ENCODE measurements at places on chromosomes 2 and 18.

DNA sequence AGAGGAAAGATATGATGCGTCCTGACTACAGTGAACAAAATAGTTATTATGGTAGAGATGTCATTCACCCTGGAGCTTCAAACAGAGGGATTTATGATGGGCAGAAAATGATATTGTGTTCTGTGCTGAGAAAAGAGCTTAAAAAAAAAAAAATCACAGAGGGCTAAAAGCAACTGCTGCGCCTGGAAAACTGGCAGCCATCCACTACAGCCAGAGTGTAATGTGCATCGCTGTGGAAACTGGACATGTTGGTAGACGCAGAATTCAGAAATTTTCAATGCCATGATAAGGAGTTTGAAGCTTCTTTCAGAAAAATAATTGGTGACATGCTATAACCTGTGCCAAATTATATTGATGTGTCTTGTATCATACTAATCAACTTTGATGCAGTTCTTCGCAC lies 122.9 kb upstream of the SOX11 start:
- no peak for DNase-seq

DNA sequence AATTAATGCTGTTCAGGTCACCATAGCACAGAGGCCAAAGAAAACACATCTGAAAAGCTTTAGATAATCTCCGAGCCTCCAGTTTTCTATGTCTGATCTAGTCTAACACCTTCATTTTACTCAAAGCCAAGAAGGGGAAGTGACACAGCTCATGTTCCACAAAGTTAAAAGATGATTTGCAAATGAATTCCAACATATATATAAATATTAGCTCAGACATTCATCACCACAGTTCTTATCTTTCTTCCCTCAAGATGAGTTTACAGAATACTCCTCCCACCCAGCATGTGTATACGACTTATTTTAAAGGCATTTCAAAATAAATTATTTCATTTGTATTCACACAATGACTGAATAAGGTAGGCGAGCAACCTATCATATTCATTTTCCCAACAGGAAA lies 82.4 kb downstream of the AAK1 start:
- no peak for DNase-seq

- DNase-seq: no peak
Observed at GRCh38 chr2:201795607-201796477, 10.5 kb upstream of the CDK15 start.

- DNase-seq: no peak
Observed at GRCh38 chr18:76565238-76566173, 70.5 kb upstream of the ZNF516 start.

DNA sequence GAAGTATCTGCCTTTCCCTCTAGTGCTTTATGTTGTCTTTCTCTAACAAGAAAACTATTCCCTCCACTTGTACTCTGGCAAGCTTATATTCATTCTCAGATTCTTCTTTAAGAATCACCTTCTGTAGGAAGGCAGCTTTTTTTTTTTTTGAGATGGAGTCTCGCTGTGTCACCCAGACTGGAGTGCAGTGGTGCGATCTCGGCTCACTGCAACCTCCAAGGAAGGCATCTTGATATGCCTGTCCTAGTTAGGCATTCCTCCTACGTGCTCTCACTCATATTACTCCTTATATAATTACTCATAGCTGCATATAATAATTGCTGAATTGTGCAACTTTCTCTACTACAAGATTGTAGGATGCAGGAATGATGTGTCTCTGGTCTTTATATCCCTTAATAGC lies 15.8 kb downstream of the NDUFS1 start:
- no peak for DNase-seq

DNA sequence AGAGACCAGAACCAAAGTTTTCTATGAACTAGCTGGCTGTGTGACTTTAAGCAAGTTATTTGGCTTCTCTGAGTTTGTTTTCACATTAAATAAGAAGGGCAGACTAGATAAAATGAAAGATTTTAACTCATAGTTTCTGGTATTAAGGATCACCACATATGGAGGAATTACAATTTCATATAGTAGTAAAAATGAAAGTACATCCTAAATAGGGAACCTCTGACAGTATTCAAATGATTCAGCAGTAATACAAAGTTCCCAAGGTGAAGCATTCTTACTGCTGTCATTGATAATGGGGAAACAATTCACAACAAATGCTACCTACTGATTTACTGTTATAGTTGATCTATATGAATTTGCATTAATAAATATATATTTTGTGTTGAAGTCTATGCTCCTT lies 170.3 kb upstream of the VRK2 start:
- DNase-seq: no peak

DNA sequence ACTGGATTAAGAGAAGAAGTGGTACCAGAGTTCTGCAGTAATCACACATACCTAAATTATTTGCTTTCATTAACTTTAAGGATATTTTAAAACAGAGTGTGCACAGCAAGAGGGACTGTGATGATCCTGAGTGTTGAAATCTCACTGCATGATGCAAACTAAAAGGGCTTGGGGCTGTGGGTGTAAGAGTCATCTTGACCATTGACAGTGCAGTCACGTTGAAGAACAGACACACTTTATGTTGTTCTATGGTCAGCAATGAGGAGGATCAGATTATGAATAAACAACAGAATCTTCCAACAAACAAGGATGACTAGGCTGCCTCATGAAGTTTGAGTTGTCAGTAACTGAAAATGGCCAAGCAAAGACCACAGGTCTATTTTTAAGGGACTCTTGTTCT lies 87.2 kb upstream of the GALNT5 start:
- no peak for DNase-seq

DNA sequence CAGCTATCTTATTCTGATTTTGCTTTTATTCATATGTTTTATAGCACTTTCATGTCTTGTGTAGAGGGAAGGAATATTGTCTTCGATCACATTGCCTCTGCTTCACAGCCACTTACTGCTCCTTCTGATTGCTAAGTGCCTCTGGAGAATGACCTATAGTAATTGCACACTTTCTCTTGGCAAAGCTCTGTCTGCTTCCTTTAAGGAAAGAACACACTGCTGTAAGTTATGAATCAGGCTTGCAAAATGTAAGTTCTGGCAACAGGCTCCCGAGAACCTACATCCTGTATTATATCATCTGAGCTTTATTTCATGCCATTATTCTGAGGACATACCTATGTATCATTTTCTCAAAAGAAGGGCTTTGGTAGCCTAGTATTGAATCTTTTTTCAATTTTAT lies 170.7 kb downstream of the ZNF804A start:
- DNase-seq: no peak

DNA sequence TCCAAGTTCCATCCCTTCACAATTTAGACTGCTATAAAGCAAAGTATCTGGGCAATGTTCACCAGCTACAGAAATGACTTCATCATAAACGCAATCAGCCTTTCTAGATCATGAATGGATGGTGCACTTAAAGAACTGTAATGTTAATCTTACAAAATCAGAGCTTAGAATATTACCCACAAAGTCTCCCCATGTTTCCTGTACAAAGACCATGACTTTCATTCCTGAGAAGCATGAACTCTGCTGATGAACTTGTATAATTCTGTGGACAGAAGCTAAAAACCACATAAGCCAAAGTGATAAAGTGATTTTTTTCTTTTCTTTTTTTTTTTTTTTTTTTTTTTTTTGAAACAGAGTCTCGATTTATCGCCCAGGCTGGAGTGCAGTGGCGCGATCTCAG lies 53.3 kb downstream of the C1D start:
- DNase-seq: no peak

GRCh38 chr18:28136071-28136470 lies 40.9 kb downstream of the CDH2 start:
- DNase-seq: no peak

DNA sequence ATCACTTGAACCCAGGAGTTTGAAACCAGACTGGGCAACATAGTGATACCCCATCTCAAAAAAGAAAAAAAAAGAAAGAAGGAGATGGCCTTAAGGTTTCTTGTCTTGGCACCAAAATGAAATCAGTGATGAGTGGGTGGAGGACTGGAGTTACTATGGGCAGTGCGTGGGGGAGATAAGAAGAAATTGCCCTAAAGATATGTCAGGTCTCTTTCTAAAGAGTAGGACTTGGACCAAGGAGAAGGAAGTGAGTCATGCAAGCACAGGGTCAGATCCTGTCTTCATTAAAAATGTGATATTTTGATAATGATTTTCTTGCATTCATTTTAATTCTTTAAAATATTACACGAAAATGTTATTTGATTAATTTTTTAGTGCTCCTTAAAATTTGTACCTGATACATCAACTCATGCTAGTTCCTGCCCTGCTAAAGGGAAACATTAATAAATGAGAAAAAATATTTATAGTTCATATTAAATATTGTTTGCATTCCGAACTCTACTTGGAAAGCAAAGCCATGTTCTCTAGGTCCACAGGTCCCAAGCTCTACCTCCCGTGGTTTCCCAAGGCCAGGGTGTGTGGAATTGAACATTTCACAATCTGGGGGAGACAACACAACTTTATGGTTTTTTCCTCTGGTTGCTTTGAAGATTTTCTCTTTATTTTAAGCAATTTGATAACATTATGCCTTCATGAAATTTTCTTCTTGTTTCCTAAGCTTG lies 62.6 kb upstream of the CTLA4 start:
- no peak for DNase-seq

- DNase-seq: no peak
Observed at GRCh38 chr2:219912491-219912921, 285.1 kb downstream of the SLC4A3 start.

- no peak for DNase-seq
Observed at GRCh38 chr2:168594778-168595177, 138.7 kb downstream of the CERS6 start.

DNA sequence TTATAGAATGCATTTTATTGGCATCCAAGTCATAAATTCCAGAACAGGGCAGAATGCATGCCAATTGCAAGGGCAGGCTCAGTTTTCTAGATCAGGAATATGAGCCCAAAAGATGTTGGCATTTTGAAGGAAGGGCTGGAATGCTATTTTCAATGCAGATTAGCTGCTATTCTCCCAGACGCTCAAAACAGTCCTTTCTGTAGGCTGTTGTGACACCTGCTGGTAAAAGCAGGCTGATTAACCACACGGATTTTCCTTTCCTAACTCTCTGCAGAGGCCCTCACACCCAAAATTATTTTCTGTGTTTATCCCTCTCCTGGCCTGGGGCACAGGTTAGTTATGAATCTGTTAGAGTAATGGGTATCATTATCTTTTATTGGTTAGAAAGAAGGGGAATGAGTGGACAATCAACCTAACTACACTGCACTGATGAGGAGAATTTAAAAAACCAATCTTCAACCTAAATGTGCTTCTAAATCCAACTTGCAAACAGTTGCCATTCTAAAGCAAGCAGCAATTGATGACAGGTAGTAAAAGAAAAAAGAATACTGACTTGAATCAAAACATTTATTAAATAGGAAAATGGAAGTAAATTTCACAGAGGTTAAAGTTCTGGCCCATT lies 94.0 kb downstream of the PLA2R1 start:
- DNase-seq: no peak

DNA sequence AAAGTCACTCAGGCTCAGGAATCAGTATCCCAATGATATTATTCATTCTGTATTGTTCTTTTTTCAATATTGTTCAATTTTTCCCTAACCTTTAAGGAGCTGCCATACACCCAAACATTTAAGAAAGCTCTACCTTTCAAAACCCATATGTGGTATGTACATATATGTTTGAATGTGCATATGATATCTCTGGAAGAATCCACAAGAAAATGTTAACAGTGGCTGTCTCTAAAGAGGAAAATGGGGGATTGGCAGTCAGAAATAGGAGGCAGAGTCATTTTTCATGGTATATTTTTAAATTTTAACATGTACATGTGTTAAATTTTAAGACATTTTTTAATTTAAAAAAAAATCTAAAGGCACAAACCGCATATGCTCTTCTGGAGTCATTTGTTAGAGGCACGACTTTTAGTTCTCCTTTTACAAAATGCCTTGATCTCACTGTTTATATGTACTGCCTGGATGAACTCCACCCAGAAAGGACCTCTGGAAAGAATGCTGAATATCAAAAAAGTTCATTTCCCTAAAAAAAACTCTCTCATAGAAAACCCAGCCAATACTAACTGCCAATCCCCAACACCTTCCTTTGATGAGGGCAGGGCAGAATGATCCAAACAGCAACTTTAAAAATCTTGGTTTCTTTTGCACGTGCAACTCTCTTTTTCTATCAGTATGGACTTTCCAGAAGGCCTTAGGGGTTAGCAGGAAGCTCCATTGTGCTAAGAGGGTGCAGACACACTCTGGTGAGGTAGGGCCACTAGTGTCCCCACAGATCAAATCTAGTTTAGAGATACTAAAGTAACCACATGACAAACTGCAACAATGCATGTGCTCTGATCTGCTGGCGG lies 23.6 kb downstream of the KCTD1 start:
- no peak for DNase-seq

DNA sequence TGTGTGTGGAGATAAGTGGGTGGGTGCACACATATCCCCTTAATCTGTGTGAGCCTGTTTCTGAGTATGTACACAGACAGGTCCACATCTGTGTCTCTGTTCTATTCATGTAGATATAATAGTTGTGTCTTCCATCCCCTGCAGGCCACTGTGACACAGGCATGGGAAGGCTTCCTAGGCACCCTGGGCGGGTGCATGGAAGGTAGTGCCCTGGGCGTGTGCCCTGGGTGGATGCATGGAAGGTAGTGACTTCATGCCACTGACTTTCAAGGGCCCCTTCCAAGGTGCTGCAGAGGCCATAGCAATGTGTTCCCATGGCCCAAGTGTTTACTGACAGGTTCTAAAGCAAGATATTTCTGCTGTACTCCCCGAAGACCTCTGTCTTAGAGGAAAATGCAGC lies 462.5 kb upstream of the HS6ST1 start:
- DNase-seq: no peak

DNA sequence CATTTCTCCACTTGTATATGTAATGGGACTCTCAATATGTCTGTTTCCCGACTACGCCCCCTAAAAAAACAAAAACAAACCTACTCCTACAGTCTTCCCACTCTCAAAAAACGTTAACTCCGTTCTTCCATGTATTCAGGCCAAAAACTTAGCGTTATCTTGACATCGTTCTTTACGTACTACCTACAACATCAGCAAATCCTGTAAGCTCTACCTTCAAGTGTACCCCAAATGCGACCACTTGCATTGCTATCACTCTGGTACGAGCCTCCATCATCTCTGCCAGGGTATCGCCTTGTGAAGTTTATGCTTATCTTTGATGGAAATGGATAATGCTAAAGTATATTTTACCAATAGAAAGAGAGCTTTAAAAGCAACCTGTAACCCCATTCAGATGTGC lies 479 bp downstream of the GPATCH11 start:
- no peak for DNase-seq

DNA sequence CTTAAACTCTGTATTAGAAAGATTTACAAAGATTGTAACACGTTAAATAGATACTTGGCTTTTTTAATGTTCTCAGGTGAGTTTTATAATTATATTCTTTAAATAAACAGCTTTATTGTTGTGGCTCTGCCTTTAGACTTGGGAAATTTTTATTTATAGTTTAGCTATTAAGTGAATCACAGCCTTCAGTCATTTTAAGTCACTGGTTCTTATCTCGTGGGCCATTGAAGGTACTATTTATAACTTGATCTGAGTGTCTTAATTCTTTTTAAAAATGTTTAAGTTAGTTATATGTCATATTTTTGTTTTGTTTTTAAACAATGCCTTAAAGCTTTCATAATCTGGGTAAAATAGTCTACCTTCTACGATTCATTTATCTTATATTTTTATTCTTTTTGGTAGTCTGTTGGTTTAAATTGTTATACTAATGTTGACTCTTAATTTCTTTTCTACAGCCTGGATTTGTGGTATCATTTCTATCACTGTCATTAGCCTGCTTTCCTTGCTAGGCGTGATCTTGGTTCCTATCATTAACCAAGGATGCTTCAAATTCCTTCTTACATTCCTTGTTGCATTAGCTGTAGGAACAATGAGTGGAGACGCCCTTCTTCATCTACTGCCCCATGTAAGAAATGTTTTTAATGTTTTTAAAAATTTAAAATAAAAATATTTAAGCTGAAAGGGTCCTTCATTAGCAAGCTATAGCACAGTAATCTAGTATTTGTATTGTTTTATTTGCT lies 49.3 kb downstream of the SLC39A10 start:
- DNase-seq: no peak
